Activated T-helper 1 cell treated with anti-CD3 and anti-CD28 coated beads, Interleukin-2, amount 50 U/mL, for 16 hours (primary cell): ENCODE measurements at places on chromosomes 7 and 10.
A peak's percentile ranks its signal among the peaks of the same experiment; 100 is the strongest.

DNA sequence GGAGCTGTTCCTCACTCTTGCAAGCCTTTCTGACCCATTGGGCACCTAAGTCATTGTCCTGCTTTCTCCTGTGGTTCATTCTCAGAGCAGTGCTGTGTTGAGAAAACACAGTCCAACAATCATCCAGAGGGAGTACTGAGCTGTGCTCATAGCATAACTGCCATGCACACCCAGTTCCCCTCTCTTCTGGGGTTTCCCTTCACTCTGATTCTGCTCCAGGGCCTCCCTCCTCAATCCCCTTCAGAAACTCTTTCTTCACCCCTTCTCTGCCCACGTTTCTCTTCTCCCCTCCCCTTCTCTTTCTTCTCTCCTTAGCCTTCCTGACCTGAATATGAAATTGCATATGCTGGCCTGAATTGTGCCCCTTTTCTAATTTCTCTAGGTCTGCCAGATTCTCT lies 155.8 kb downstream of the AOAH start:
- DNase-seq: no peak

- DNase-seq: peak; percentile 44
Measured at GRCh38 chr10:80468002-80468401, 13.9 kb downstream of the TSPAN14 start.

- DNase-seq: no peak
Measured at GRCh38 chr10:68208424-68209042, 23.4 kb downstream of the ATOH7 start.

DNA sequence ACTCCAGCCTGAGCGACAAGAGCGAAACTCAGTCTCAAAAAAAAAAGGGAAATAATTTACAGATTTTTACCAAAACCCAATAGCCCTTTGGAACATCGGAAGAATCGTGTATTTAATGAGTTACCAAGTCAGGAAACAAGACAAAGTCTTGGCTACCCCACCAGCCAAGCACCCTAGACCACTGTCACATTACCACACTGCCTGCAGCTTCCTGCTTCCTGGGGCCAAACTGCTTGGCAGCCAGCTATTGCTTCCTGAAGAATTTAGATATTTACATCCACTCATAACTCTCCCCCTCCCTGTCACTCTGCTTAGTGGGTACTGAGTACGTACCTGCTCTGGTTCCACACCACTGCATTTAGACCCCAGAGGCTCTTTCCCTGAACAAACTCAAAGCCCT lies 14.1 kb upstream of the TNPO3 start:
- DNase-seq: no peak

DNA sequence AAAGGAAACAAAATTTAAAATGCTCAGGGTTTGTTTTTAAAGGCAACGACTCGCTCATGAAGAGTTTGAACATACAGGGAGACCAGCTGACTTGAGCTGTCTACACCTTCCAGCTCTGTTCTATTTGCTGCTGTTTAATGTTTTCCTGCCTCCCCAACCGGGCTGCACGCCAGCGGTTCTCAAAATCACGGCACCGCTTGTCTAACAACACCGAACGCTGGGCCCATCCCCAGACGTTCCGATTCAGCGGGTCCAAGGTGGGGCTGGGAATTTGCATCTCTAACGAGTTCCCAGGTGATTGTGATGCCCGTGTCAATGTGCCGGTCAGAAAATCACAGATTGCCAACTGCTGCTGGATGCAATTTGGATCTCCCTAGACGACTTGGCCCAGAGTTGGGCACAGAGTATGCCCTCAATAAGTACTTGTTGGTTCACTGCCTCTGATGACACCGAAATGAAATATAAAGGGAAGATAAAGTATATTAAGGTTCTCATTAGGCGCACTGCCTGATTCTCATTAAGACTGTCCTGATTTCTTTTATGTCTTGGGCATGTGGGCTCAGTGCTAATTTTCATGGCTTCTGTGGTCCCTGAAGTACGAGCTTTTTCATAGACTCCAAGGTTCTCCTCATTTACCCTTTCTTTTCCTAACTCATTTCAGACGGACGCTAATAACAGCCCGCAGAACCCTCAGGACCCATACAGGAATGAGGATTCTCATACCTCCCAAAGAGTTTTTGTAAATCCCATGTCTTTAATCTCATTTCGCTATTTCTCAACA lies 28.5 kb downstream of the CELF2 start:
- DNase-seq: no peak

DNA sequence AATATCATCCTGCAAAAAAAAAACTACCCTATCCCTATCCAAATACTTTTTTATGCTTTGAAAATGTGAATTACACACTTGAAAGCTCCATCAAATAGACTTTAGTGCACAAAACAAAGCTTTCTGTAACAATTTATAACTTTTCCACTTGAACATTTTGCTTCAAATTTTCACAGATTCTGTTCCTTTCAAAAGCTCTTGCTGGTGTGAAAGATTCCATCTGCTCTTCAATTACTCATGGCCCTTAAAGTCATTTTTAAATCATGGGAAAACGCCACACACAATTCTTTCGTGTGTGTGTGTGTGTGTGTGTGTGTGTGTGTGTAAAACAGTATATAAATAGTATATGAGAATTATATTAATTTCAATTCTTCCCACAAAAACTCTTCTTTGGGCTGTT lies 167.5 kb downstream of the PRPF18 start:
- no peak for DNase-seq

GRCh38 chr10:27714349-27714748 lies 31.3 kb downstream of the MKX start:
- DNase-seq: no peak

GRCh38 chr7:120089968-120090367 lies 183.0 kb upstream of the KCND2 start:
- DNase-seq: no peak

DNA sequence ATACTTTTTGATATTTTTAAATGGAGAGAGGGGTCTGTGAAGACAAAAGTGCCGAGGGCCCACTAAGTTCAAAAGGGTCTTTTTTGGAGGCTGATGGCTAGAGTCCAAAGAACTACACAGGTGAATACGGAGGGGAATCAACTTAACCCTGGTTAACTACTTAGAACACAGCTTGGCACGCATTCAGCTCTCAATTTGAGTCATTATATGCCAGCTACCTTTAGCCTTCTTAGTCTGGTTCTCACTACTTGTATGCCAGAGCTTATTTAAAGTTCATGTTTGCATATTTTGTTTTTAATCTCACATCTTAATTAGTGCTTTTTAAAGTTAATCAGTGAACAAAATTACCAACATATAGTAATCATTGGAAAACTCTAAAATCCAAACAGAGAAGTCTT lies 80.8 kb downstream of the VWDE start:
- no peak for DNase-seq

- DNase-seq: no peak
Measured at GRCh38 chr7:130071701-130072622, 1.6 kb downstream of the KLHDC10 start.

- DNase-seq: no peak
Measured at GRCh38 chr7:98136423-98136822, 29.8 kb downstream of the LMTK2 start.

DNA sequence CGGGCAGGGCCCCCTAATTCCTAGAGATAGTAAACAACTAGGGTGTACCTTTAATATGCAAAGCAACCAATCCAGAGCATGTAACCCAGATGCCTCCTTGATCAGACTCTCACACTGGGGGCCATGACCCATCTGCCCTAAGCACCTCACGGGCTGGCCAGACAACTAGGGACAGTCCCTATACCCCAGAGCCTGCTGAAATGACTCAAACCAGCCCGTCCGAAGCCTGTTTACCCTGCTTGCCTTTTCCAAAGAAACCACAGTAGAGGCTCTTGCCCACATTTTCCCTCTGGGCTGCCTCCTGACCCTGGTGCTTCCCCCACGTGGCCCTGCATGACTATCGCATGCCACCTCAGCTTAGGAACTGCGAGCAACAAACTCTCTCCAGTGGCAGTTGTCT lies 46.2 kb downstream of the RGS10 start:
- DNase-seq: no peak

DNA sequence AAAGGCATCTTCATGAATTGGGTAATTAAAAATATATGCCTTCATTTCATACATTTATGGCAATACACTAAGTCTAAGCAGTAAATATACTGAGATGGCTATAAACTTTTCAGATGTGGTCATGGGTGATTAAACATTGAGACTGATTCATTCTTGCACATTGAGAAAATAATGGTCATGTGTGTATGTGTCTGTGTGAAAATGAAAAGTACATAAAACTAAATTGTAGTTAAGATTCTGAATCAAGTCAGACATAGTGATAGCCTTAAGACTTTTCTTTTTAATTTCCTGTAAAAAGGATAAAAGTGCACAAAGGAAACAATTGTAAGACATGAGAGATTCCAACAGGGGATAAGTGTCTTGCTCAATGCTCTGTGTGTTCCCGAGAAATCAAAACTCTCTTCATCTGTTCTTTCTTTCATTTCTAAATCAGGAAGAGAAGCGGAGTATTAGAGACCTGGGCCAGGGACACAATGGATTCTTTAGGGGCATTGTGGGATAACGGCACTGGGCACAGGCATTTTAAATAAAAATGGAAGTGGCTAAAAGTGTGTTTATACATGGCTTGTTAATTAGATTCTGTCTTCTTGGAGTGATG lies 69.8 kb upstream of the AGR3 start:
- DNase-seq: no peak

- DNase-seq: no peak
Measured at GRCh38 chr7:1742555-1743303, 72.7 kb downstream of the ELFN1 start.

GRCh38 chr10:110706690-110707098 lies 62.6 kb downstream of the RBM20 start:
- DNase-seq: no peak

GRCh38 chr10:127997937-127998336 lies 91.0 kb downstream of the PTPRE start:
- DNase-seq: no peak

GRCh38 chr10:102375250-102375649 lies 20.3 kb upstream of the NFKB2 start:
- DNase-seq: no peak

GRCh38 chr7:150978126-150978789 lies at the start of gene KCNH2:
Gene KCNH2 (minus strand): TSS chr7:150978321. CDS start chr7:150977913, 408 bp downstream.
- DNase-seq: no peak
